Left renal pelvis (tissue), 4 donors: ENCODE measurements at places on chromosomes 12 and 14.

DNA sequence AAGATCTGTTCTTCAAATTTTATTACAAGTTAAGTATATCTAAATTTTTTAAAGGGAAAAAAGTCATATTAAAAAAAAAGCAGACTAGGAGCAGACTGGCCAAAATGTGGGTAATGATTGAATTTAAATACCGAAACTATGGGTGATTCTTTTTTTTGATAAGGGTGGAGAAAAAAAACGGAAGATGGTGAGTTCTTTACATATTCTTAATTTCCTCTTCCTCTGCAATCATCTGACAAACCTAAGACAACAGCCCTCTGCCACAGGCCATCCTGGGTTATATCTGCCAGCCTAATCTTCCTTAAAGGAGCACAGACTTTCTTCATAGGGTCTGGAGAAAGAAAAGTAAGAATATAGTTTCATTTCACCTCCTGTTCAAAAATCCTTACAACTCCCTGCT is 108.0 kb downstream of the PPP2R5E start:
- no peak for DNase-seq

- DNase-seq, result no peak
These were observed 5.1 kb downstream of the RESF1 start for GRCh38 chr12:31964280-31964679.

DNA sequence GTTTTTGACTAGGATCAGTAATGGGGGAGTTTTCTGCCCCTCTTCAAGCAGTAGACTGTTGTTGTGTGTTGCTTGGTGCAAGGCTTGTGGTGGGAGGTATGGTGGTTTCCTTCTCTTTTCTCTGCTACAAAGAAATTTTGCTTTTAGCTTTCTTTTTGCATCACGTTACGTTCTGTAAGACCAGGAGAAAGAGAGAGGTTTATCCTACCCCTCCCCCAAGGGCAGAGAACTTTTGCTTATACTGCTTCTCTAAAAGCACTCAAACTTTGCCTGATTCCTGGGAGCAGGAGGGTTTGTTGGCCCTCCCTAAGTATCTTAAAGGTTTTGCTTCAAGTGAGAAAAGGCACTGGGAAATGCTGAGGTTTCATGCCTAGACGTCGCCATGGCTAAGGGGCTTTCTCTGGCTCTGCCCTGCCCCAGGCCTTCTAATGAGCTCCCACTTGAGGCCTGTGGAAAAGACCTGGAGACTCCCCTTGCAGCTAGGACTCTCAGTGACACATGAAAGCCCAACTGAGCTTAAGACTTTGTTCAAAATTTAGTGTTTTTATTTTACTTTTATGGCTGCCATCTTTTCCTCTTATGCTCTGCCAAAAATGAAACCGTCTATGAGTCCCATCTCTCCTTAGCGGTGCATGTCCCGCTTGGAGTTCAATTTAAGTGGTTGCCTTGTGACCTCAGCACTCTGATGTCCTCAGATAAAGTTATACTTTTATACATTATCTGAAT is 49.2 kb downstream of the EIF2S3B start:
- no peak for DNase-seq

DNA sequence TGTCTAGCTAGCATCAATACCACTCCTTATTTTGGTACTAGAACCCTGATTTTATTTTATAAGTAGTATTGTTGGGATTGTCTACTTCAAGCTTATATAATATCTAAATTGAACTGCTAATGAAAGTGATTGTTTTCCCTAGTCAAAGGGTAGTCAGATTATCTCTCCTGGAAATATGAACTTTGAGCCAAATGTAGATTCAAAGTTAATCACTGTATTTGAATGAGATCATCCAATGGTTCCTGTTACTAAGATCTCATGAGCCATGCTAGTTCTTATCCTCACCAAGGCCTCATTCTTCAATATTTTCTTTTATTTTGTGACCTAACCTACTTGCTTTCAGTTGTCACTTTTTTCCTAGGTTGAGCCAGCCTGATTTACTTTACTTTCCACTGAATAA is 276.7 kb downstream of the RASSF9 start:
- DNase-seq, result no peak

DNA sequence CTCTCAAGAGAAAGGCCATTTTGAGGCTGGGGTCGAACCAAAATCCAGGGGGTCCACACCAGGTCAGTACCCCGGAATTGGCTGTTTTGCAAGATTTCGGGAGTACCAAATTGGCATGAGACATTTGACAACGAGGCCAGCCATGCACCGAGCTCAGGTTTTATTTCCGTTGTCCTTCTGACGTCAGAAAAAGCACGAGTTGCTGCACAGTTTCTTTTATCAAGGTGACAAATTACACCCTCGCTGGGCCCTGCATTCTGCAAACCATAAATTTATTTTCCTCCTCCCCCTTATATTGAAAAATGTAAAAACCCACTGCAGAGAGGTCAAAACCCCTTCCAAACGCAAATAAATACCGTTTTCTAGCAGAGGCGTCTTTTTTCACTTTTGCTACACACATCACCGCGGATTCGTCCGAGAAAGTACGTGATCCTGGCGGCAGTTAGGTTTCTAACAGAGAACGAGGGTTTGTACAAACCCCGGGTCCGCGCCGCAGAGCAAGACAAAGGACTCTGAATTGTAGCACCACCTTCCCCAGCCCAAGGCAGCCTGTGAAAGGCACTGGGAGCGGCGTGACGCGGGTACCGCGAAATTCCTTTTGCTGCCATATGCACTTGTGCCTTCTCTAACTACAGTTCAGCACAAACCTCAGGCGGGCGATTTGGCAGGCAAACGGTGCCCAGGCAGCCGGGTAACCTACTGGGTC is 1.8 kb downstream of the SLC38A1 start:
- peak; percentile 37 for DNase-seq

- no peak for DNase-seq
These were observed 101.3 kb downstream of the PTPRO start for GRCh38 chr12:15423629-15424028.

DNA sequence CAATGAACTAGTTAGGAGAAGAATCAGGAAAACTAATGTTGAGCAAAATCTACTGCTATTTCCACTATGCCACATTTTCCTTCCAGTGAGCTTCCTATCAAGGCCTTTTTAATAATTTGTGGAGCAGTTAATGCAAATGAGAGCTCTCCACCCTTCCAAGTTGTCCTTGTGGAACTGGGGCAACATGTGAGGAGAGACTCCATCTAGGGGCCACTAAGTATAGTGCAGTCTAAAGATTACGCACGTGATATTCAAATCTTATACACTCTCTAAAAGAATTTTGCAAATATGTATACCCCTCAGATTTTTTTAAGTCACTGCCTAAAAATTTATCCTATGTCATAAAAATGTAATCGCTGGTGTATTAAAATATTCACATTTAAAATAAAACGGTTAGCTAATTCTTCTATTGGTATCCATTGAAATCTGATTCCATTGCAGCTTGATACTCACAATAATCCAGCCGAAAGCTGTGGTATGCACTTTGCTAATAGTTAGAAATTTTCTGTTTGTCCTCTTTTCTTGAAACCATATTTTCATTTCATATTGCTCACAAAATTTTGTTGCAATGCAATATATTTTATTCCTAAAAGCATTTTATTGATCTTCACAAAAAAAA is 100.1 kb downstream of the PAH start:
- DNase-seq, result no peak

GRCh38 chr14:26261368-26262122 is 336.3 kb downstream of the NOVA1 start:
- DNase-seq, result no peak

GRCh38 chr14:88937706-88938105 is 113.3 kb downstream of the TTC8 start:
- DNase-seq, result no peak

DNA sequence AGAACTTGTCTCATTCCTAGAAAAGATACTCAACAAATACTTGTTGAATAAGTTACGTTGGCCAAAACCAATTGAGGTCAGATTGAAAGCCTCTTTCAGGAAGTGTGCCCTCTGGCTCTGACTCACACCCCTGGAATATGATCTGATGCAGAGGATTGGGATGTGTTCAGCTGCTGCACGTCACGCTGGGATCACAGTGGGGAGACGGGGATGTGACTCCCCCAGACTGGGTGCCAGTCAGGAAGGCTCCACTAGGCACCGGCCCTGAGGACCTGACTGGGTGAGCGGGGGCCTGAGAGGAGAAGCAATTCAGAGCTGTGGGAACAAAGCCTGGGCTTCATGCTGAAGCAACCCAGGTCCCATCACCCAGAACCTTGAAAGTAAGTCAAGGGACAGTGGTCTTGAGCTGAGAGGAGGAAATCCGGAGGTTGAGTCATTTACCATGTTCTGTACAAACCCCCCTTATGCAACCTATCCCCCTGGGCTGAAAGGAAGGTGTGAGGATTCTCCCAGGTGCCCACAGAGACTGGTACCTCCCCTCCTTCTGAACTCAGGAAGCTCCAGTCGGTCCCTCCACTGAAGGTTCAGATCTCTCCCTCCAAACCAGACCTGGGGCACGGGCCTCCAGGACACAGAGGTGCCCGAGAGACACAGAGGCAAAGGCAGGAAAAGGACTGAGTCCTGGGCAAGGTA is 3.9 kb downstream of the CEBPE start:
- no peak for DNase-seq

DNA sequence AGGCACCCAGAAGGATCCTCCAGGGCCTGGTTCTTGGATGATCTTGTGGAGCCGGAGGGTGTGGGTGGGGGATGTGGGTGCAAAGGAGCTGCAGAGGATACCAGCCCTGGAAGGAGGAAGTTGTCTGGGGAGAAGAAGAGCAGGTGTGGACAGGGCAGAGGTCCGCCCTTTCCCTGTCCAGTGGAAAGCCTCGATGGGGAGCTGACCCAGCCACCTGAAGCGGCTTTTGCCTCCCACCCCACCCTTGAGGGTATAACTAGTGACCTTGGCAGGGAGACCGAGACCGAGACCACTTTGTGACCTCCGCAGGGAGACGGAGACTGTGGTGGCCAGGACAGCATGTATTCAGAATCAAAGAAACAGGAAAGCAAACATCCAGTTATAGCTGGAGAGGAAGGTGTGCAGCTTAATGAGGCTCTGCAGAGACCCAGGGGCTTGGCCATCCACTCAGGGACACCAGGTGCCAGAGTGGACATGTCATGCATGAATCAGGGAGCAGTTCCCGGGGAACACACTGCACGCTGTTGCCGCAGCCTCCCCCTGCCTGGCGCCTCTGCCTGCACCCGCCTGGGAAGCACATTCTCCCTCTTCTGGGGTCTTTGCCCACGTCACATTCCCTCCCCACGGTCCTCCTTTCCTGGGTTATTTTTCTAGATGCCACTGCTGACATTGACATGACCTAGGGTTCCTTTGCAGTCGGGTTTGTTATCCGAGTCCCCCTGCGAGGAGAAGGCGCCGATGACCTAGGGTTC is 87.7 kb downstream of the ADGRD1 start:
- no peak for DNase-seq

DNA sequence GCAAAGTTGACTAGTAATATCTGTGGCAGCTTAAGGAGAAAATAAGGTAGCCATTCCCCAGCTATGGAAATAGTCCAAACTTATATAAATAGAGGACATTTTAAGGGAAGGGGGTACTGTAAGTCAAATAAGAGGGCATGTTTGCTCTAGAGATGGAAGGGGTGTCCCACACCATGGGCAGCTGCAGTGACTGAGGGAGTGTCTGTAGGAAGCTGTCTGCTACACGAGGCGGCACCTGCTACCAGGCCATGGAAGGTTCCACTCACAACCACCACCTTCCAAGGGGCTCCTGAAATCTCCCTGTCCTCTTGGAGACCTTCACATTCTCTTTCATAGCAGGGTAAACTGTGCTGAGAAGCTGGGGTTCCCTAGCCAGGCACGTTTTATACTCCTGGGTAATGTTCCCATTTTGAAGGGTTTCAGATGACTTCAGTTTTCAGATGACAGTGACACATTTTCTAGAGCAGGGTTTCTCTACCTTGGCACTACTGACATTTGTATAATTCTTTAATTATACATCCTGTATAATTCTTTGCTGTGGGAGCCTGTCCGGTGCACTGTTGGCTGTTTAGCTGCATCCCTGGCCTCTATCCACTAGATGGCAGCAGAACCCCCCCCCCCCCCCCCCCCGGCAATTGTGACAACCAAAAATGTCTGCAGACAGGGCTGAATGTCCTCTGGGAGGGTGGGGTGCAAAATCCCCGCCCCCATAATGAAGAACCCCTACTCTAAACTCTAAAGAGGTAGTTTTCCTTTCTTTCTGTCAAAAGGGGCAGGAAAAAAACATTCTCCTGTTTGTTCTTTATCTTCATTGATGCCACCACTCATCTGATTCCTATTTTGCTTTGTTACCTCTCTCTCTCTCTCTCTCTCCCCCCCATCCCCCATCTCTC is 11.6 kb upstream of the SMCO2 start:
- DNase-seq, result no peak

- no peak for DNase-seq
These were observed 99.6 kb downstream of the ANO6 start for GRCh38 chr12:45315462-45315861.

DNA sequence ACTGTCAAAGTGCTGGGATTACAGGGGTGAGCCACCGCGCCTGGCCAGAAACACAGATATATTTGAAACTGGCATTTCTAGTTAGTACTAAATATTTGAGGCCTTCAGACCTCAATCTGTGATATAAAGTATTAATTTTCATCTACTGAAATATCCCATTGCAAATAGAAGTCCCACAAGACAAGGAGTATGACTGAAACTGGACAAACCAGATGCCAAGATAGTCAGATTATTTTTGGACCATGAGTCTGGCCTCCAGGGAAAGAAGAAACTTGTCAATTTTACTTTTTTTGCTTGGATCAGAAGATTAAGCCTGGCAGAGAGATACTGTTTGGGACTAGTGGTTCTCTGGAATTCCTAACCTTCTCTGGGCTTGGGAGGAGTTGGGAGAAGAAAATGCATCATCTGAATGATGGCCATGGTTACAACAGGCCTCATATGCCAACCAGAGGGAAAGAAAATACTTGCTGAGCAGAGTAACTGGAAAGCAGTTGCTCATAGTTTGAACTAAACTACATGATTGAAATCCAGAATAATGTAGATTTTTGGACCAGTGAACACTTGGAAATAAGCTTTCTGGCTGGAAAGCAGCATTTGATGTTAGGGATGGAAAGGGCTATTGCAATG is 2.9 kb upstream of the SMOC1 start:
- DNase-seq, result no peak

- DNase-seq, result no peak
These were observed 8.4 kb downstream of the HOXC8 start for GRCh38 chr12:54017027-54017788.

DNA sequence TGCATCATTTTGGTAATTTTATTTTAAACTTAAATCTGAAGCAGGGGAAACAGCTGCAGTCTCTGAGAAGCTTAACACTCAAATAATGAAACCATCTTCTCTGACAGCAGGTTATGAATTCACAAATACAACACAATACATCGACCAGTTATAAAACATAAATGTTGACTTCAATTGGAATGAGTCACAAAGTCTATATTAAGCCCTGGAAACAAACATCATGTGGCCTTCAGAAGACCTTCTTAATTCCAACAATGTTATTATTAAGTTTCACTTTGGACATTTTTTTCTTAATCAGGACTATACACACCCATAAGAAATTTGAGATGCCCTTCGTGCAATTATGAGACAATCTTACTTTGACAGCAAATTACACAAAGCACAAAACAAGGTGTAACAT is 68.9 kb downstream of the CEP128 start:
- DNase-seq, result no peak

- no peak for DNase-seq
These were observed 27.2 kb downstream of the DMAC2L start for GRCh38 chr14:50339178-50339804.

- no peak for DNase-seq
These were observed 48.4 kb upstream of the OXA1L start for GRCh38 chr14:22718091-22718490.

- peak; percentile 54 for DNase-seq
These were observed 65.8 kb downstream of the RIC8B start for GRCh38 chr12:106840243-106840642.
